Right atrium auricular region (tissue), 2 donors: ENCODE measurements at places on chromosomes 3 and 15.

GRCh38 chr3:50167069-50167840, 12.1 kb downstream of the SEMA3F start:
- DNase-seq, result no peak

DNA sequence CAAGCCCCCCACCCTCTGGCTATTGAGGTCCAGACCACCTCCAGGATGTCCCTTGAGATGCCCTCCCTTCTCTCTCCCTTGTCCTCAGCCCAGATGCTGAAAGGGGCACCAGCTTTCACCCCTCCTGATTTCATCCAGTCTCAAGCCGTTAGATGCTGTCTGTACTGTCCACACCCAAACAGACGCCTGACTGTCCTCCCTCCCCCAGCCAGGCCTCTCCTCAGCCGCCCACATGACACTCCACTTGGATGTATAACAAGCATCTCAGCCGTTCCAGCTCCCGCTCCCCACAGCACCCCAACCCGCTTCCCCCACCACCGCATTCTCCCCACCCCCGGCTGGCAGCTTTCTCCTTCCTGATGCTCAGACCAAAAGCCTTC, 25.0 kb upstream of the CYP11A1 start:
- DNase-seq, result no peak

DNA sequence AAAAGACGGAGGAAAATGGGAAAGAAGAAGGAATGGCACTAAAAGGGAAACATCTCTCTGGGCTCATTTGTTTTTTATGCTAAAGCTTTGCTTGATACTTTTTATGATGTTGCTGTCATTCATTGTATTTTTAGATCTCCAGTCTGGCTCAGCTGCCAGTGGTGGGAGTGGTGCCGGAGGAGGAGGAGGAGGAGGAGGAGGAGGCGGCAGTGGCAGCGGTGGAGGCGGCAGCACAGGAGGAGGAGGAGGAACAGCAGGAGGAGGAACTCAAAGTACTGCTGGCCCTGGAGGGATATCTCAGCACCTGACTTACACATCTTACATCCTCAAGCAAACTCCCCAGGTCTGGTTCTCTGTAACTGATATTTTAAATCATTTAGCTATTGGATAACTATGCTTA, 49.6 kb downstream of the MAP6D1 start:
- DNase-seq, result no peak

GRCh38 chr3:128338536-128339330, 128.0 kb downstream of the DNAJB8 start:
- DNase-seq, result no peak

DNA sequence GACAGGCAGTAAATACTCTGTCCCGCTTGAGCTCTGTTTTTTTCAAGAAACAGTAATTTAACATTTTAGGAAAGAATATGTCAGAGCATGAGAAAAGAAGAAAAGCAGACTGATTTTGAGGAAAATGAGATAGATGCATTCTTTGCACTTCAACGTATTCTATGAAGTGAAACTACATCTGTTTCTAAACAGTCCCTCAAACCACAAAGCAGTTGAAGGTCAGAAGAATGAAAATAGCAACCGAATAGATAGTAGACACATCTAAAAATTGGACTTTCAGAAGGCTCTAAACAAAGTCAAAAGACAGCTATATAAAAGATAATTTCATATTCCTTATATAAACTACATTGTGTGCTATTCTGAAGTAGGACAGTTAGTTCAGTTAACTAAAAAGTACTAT, 172.6 kb upstream of the LRRC3B start:
- DNase-seq, result no peak

DNA sequence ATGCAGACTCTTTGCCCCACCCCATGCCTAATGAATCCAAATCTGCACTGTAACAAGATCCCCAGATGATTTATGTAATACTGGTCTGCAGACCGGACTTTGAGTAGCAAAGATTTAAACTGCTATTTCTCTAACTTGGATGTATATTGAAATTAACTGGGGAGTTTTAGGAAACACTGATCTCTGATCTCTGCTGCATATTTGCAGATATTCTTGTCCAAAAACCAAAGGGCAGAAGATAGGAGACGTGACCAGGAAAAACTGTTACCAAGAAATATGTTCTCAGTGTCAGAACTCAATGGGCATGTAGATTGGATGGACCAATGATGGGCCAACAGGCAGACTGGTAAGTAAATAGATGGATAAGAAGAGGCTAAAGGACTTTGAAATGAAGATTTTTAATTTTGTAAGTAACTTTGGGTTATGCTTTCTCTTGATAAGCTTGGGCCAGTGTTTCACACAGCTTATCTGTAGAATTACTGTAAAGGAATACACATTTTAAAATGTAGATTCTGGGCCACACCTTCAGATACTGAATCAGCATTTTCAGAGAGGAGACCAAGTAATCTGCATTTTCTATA, 64.5 kb upstream of the TP63 start:
- DNase-seq, result no peak

GRCh38 chr3:127733781-127734180, 61.0 kb downstream of the ABTB1 start:
- DNase-seq, result no peak

DNA sequence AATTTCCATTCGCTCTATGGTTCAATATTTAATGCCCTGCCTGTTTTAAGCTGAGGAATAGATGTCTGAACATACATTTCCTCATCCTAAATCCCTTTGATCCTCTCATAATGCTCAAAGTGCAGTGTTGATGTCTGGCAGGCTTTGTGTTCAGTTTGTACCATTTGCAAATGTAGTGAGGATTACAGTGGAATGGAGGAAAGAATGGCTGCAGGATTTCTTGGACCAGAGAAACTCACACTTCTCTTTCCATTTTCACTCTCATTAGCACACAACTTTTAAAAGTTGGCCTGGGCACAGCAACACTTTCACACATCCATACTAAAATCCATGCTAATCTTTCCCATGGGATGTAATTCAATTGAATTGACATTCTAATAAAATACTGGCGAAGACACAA, 28.6 kb upstream of the THRB start:
- DNase-seq, result no peak

DNA sequence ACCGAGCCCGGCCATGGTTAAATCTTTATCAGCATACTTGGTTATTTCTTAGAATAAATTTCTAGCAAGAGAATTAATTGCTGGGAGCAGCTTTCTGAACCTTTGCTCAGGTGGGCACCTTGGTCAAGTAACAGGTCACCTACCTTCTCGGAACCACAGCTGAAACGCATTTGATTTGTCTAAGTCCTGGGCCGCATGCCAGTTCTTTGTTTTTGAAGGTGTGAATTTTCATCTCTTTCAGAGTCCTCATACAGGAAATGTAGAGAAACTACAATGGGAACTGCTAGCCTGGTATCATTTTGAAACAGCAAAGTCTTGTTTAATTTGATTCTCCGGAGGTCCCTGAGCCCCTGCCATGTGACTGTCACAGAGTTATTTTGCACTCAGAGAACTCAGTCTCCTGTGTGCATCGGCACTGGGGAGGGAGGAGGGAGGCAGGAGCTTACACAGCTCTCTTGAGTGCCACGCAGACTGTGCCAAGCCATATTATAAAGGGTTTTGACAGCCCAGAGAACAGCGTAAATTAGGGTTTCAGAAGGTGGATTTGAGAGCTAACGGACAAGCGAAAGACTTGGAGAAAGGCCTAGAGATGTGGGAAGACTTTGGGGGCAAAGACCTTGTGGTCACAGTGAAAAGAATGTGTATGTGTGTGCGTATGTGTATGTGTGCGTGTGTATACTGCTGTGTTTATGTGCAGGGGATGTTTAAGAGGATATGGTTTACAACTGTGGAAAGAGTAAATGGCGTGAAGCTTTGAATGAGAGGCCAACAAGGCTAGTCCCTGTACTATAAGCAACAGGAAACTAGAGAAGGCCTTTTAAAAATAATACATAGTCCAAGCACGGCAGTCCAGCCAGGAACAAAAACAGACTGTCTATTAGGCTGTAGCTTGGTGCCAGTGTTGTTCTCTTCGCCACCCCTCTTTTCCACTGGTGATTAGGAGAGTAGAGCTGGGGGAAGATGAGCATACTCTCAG, 61.8 kb upstream of the ATP13A3 start:
- DNase-seq, result no peak

DNA sequence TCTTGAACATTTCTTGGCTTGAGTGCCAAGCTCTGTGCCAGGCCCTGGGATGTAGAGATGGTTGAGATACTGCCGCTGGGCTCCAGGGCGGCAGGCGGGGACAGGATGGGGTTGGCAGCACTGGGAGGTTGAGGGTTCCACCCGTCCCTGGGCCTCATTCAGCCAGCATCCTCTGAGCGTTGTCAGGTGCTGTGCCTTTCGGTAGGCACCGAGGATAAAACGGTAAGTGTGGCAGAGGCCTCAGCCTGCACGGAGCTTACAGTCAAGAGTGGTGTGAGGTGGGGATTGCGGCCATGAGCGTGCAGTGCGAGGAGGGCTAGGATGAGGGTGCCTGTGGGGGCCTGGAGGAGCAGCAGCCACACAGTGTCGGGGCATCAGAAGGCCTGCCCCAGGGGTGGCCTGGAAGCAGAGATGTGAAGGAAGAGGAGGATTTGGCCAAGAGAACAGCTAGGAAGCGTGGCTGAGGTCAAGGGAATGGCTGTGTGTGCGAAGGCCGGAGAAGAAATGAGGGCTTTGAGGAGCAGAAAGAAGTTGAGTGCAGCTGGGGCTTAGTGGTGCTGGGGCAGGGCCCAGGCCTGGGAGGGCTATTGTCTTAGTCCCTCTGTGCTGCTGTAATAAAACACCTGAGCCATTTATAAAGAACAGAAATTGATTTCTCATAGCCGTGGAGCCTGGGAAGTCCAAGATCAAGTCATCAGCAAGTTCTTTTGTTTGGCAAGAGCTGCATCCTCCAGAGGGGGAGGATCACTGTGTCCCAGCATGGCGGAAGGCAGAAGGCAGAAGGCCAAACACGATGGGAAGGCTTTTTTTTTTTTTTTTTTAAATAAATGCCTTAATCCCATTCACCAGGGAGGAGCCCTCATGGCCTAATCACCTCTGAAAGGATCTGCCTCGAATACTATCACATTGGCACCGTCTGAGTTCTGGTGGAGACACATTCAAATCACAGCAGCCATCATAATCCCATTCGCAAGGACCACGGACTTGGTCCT, 22.7 kb downstream of the CORO2B start:
- DNase-seq, result no peak

GRCh38 chr15:58410353-58410752, 21.4 kb upstream of the LIPC start:
- no peak for DNase-seq

- no peak for DNase-seq
Measured at GRCh38 chr15:40826423-40827075, 2.0 kb downstream of the PPP1R14D start.

DNA sequence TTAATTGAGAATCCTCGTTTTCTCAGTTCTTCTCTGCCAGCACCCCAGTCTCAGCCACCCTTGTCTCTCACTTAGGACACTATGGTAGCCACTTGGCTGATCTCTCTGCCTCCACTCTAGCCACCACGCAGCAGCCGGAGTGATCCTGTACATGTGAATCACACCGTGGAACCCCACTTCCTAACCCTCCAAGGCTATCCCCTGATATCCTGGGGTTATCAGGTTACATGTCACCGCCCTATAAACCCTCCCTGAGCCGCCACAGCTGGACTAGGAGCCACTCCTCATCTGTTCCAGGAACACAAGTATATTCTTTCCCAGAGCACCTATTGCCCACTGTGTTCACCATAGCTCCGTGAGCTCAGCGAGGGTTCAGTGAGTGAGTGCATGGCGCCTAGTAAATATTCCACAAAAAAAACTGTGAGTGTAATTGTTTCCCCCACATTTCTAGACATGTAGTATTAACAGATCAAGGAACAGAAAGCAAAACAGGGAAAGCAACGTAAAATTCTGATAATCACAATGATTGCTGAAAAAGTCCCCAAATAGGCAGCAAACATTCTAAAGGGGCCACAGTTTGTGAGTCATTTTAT, 661 bp upstream of the PARP14 start:
- no peak for DNase-seq

DNA sequence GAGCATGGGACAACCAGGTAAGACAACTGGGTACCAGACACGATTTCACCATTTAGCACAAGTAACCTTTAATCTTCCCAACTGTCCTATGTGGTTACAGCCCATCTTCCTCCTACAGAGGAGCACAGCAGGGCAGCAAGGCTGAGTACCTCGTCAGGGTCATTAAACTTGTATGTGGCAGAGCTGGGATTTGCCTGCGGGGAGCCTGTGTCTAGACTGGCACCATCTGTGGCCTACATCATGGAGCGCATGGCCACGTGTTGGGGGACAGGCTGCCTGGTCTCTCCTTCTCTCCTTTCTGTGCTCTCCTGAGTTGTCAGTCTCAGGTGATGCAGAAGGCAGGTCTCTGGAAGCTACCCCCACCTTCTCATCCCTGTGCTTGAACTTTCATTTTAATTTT, 32.2 kb downstream of the GOLGA6A start:
- no peak for DNase-seq

GRCh38 chr3:51933471-51934138, 8.1 kb downstream of the RRP9 start:
- DNase-seq, result peak; percentile 18

GRCh38 chr15:49620199-49620598, 419 bp downstream of the FAM227B start:
- no peak for DNase-seq

- DNase-seq, result no peak
Measured at GRCh38 chr3:76941376-76941775, 98.5 kb upstream of the ROBO2 start.

DNA sequence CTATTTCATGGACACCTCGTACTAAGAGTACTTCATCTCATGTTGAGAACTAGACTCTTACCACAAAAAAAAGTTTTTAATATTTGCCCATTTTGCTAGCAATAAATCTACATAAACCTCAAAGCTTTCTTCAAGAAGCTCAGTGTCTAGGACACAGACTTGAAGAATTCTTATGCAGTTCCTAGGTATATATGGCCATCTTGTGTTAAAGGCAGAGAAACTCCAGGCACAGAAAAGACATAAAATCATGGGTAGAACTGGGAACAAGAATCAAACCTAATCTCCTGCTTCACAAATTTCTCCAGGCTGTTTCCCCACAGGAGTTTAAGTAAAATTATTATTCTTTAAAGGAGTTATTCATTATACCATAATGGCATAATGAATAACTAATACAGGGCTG, 4.4 kb downstream of the MBD4 start:
- DNase-seq, result no peak

GRCh38 chr3:15983232-15983631, 185.5 kb upstream of the ANKRD28 start:
- no peak for DNase-seq

GRCh38 chr15:50911621-50912020, 3.1 kb downstream of the AP4E1 start:
- DNase-seq, result no peak

GRCh38 chr3:53941184-53941583, 49.5 kb upstream of the SELENOK start:
- DNase-seq, result no peak

DNA sequence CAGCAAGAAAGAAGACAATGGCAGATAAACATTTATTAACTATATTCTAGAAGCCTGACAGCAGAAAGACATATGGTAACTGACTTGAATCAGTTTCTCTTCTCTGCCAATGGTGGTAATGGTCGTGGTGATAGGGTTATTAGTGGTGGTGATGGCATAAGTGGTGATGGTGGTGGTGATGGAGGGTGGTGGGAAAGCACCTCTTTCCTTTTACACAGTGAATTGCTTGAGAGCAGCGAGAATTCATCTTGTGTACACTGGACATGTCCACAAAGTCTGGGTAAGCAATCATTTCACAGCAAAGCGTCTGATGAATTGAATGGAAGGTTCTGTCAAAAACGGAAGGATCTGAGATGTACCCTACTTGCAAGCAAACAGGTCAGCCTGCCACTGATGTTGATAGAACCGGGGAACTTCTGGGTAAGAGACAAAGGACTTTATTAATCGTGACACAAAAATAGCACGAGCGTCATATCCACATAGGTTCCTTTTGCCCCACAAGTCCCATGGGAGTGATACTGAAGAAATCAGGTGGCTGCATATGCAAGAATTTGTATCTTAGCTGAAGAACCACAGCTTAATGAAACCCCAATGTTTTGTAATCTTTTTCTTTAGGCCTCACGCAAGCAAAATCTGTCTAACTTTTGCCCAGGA, 23.5 kb upstream of the TBC1D5 start:
- no peak for DNase-seq
